ENCODE measurements at places on chromosomes 6 and 20.

DNA sequence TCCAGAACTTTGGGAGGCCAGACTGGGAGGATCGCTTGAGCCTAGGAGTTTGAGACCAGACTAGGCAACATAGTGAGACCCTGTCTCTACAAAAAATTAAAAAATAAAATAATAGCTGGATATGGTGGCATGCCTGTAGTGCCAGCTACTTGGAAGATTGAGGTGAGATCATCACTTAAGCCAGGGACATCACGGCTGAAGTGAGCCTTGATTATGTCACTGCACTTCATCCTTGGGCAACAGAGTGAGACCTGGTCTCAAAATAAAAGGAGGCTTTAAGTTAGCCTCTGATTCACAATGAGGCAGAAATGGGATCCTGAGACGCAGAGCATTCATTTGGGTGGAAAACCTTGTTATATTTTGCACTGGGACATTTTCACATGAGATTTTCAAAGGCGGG is 57.0 kb downstream of the TULP4 start:
- no peak for DNase-seq

DNA sequence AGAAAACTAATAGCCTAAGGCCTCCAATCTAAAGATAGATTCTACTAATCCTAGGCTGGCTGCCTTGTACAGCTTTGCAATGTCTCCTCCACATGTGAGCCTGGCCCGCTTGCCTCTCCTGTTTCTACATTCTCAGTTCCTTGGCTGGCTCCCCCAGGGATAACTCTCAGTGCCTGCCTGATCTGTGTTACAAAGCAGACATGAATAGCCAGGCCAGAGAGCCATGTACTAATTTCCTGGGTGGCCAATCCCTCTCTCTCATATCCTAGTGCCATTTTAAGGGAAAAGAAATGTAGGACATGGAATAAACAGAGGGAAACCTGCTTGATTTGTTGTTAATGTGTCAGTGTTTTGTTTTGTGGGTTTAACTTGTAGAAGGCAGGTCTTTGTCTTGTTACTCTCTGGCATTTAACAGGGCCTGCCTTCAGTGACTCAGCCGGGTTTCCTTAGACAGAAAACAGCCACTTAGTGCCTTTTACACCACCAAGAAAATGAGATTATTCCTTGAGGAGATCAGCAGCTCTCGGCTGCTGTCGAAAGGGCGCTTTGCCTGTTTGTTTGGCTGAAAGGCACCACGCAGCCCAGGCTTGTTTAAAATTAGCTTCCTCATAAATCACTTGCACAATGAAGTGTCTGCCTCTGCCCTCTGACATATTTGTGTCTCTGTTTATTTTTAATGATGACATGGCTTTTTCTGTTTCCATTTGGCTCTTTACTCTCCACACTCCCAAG is 702.7 kb downstream of the MAFB start:
- DNase-seq, result no peak

- DNase-seq, result no peak
Measured at GRCh38 chr20:37531856-37532255, 4.2 kb upstream of the BLCAP start.

- no peak for DNase-seq
Measured at GRCh38 chr6:161143663-161144430, 130.0 kb downstream of the AGPAT4 start.

DNA sequence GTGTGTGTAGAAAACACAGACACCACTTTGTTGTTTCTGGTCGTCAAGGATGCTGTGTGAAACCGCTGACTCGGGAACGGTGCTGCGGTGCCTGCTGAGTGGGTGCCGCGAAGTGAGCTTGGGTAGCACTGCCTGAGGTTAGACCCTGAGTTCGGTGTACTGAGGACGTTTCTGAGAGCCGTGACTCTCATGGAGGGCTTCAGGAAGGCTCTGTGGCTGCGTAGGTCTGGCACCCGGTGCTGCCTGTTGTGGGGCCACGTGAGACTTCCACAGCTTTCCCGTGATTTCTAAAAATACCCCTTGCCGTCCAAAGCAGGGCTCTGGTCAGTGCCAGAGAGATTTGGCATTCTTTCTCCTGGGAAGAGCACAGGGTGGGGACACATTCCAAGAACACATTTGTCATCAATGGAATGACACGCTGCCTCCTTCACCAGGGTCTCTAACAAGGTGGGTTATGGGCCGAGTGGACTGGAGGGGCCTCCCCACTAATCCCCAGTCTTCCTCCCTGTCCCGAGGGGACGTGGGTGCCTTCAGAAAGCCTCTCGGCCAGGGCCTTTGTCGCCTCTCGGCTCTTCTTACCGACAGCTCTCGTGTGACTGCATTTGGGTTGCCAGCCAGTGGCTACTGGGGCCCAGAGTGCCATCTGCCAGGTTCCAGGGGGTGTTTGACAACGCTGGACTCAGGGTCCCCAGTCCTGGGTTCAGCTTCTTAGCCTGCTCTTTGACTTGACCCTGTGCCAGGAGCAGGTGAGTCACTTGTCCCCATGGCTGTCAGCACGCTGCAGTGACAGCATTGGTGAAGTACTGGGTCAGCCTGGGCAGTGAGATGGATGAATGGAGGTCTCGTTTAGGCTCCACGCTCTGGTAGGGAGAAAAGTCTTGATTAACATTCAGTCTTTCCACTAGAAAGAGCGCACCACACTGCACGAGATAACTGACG is 62.2 kb downstream of the SYNJ2 start:
- no peak for DNase-seq

GRCh38 chr6:56101141-56101553 is 146.2 kb downstream of the COL21A1 start:
- DNase-seq, result no peak

- DNase-seq, result no peak
Measured at GRCh38 chr20:20711413-20711812, 1.0 kb downstream of the RALGAPA2 start.

Measured in T-helper 2 cell (primary cell).